ENCODE measurements at places on chromosomes 12 and 14.

DNA sequence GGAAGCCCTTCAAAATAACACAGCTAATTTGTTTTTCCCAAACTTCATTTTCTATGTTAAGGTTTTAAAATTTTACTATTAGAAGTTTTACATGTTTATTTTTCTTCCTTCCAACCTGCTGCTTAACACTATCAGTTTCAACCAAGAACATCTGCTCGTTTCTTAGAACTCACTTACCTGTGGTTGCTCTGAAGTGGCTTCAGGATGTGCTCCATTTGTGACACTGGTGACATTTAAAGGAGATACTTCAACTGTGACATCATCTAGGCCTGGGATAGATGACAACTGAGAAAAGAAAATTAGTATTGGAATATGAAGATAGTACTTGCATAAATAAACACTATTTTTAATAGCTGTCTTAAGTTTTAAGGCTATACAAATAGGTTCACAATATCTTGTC is 17.9 kb downstream of the WASHC3 start:
- DNase-seq: no peak

GRCh38 chr12:110316861-110317260 is 35.8 kb downstream of the ATP2A2 start:
- DNase-seq: peak; percentile 87

- DNase-seq: no peak
These were observed 976 bp downstream of the PEX5 start for GRCh38 chr12:7190268-7191055.

DNA sequence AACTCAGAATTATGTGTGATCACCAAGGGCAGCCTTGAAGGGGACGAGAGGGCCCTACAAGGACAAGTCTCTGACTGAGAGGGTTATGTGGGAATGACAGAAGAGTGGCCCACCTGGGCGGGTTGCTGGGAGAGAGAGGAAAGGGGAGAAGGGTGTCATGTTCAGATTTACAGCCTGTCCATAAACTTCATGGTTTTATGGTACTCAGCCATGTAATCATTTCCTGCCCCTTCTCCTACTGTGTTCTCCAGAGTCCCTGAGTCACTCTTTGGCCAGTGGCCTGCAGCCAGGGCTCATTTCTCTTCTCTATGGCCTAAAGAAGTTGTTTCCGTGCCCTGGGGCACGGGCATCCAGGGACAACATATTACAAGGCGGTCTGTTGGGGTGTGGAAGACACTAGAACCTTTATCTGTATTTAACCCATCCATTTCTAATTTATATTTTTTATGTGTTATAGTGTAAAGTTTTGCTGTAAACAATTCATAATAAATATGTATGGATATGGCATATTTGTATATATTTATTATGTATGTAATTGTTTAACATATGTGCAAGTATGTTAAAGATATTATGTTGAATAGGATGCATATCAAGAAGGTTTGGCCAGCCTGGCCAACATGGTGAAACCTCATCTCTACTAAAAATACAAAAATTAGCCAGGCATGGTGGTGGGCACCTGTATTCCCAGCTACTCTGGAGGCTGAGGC is 26.9 kb downstream of the DDX47 start:
- DNase-seq: peak; percentile 70

- DNase-seq: no peak
These were observed 284.7 kb upstream of the PWP1 start for GRCh38 chr12:107400686-107401447.

DNA sequence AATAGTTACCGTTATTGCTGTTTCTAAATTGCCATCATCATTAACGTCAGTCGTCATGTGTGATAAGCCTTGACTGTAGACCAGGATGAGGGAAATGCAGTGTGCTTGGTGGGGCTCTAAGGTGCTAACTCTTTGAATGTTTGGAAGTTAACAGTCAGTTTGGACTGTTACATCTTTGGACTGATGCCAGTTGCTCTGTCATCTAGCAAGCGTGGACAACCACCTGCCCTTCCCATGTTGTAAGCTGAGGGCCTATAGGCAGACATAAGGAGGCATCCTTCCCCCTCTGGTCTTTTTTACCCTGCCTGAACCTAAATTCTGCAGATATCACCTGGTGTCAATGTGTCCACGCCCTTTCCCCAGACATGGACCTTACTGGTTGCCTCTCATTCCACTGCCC is 94.4 kb downstream of the PPP2R5C start:
- no peak for DNase-seq

DNA sequence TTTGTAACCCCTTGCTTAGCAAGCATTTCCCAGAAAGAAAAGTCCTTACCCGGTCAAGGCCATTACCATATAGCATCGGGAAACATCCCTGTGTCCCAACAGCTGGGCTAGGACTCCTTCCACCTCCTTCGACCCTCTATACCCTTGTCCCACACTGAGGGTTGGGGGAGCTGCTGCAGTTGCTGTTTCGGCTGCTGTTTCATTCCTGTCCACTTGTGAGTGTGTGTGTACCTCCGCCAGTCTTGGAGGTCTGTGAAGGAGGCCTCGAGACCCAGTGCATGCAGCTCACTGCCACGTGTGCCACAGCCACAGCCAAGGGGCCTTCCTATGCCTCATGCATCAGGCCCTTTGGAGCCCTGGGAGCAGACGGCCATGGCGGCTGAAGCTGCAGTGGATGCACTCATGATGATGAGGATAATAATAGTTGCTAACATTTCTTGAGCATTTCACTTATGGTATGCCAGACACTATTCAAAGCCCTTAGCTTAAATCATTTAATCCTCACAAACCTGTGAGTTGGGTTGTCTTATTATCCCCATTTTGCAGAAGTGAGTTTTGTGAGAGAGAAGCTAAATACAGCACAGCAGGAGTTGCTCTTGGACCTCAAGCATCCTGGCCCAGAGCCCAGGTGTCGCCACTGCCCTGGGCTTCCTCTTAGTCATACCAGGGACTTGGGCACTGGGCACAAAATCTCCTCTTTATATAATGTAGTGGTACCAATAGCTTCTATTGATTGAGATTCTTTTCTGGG is 156.5 kb downstream of the PRKCH start:
- no peak for DNase-seq

DNA sequence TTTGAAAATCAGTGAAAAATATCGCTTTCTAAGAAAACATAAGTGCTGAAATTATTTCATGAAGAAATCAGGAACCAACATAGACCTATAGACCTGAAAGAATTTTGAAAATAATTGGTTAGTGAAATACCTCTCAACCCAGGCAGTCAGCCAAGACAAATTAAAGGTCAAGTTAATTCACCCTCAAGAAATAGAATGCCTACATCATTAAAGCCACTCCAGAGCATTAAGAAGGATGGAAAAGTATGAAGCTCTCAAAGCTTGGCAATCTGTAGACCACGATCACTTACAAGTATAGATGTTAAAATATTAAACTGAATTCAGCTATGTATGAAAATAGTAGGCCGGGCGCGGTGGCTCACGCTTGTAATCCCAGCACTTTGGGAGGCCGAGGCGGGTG is 48.3 kb downstream of the SFSWAP start:
- DNase-seq: no peak

GRCh38 chr12:90331821-90332220 is 623.2 kb downstream of the CCER1 start:
- no peak for DNase-seq

GRCh38 chr14:91060351-91061055 is at the start of gene RPS6KA5:
TSS of gene RPS6KA5 (minus strand) at chr14:91060641. CDS start at chr14:91060434, 207 bp downstream.
- DNase-seq: peak; percentile 99
